ENCODE measurements at places on chromosomes 2 and 18. TPM values are rescaled to one million over a fixed set of nuclear protein-coding genes. Genes with fewer than 3 reads are reported as not detected.

Gene LOXL3
- total RNA-seq: 16.8 TPM

Gene TXNDC2
- total RNA-seq: 0.06 TPM

Gene TEKT4
- total RNA-seq: not detected

Gene PMAIP1
- 10.6 TPM for total RNA-seq

Gene SLC35F6
- 40.6 TPM for total RNA-seq

Gene SAG
- total RNA-seq: not detected

Gene OR6B2
- not detected for total RNA-seq

Gene FBXO15
- not detected for total RNA-seq

Gene ALKAL2
- 0.43 TPM for total RNA-seq

Gene HOXD1
- 0.06 TPM for total RNA-seq

Gene CLIP4
- 19.6 TPM for total RNA-seq

Gene UBE2F
- total RNA-seq: 46.4 TPM

Gene TFPI
- total RNA-seq: 66.2 TPM

GRCh38 chr2:3870222-3870621 lies 166.8 kb downstream of the DCDC2C start:
- no peak for DNase-seq

- no peak for DNase-seq
Measured at GRCh38 chr2:95059656-95060370, 34.3 kb downstream of the MAL start.

GRCh38 chr2:237691908-237692600 lies 64.7 kb downstream of the LRRFIP1 start:
- peak; percentile 81 for DNase-seq

GRCh38 chr2:101770726-101771125 lies 73.2 kb downstream of the MAP4K4 start:
- DNase-seq: peak; percentile 57

DNA sequence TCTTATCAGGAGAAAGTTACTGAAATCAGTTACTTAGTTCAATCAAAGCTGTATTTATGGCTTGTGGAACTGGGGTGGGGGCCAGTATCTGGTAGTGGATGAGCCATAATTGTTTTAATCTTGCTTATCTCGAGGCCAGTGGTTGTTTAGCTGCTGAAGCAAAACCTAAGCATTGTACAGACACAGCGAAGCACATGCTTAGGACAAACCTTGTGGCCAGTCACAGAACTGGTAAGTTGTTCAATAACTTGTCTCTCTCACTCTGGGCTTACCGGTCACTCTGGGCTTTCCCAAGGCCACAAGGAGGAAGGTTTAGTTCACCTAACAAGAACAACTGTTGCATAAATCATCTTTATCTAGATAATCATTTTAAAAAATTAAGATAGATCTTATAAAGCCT lies 296.6 kb upstream of the NETO1 start:
- no peak for DNase-seq

GRCh38 chr18:75875559-75875958 lies 448.1 kb upstream of the SMIM21 start:
- DNase-seq: no peak

GRCh38 chr2:160278101-160278878 lies 78.2 kb upstream of the ITGB6 start:
- DNase-seq: no peak

GRCh38 chr2:196854629-196855028 lies 45.5 kb upstream of the C2orf66 start:
- no peak for DNase-seq

DNA sequence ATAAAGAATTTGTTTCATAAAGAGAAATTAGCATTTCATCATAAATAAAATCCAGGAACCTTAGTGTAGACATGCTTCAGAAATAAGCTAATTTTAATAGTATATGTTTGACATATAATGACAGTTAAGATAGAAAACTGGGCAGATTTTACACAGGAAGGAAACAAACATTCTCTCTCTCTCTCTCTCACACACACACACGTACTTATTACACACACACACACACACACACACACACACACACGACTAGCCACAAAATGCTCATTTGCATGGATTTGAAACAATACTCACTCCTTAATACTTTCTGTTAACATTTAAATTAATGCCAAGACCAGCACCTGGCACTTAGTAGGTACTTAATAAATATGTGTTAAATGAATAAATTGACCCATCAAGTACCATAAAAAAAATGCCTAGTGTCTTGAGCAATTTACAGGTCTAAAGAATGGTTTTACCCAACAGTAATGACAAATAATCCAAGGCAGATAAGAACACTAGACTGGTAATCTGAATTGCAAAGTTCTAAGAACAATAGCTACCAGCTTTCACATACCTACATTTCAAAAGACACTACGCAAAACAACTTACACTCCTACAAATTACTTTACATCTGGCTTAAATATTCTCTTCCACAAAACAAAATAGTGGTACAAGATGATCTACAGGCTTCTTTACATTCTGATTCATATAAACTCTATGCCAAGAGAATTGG lies 2.9 kb upstream of the GALNT3 start:
- DNase-seq: no peak

- no peak for DNase-seq
Measured at GRCh38 chr2:182302174-182302573, 124.7 kb downstream of the PDE1A start.

DNA sequence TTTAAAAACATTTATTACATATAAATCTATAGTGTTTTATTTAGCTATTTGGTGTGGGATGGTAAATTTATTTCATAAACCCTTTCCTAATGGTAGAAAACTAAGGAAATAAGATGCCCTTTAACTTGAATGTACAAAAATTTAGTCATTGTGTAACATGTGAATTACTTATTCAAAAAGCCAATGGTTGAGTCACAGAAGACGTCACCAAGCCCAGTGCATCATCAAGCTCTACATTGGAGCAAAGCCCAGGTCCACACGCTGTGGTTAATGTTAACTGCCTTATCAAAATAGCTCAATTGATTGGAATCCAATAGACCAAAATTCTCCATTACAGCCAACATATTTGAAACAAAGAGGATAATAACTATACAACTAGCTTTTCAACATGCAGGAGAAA lies 145.5 kb upstream of the LYPD1 start:
- no peak for DNase-seq

DNA sequence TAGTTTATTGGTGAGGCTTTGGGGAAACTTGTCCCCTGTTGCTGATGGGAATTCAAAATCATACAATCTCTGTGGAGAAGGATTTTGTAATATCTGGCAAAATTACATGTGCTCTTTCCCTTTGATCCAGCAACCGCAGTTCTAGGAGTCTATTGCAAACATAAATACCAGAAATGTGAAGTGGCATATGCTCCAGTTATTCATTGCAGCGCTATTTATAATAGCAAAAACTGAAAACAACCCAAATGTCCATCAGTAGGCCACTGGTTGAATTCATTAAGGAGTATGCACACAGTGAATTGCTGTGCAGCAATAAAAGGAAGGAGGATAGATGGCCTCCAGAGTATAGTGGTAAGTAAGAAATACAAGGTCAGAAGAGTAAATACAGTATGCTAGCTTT lies 76.5 kb downstream of the HNRNPLL start:
- DNase-seq: no peak

GRCh38 chr2:47041063-47041462 lies 114.0 kb downstream of the STPG4 start:
- DNase-seq: peak; percentile 54

- no peak for DNase-seq
Measured at GRCh38 chr2:14306268-14306861, 326.2 kb upstream of the LRATD1 start.

- DNase-seq: no peak
Measured at GRCh38 chr2:173221132-173221695, 133.5 kb upstream of the CDCA7 start.

GRCh38 chr2:63192889-63193774 lies 142.5 kb downstream of the OTX1 start:
- no peak for DNase-seq

- DNase-seq: no peak
Measured at GRCh38 chr2:112290088-112290487, 14.7 kb downstream of the ZC3H6 start.

DNA sequence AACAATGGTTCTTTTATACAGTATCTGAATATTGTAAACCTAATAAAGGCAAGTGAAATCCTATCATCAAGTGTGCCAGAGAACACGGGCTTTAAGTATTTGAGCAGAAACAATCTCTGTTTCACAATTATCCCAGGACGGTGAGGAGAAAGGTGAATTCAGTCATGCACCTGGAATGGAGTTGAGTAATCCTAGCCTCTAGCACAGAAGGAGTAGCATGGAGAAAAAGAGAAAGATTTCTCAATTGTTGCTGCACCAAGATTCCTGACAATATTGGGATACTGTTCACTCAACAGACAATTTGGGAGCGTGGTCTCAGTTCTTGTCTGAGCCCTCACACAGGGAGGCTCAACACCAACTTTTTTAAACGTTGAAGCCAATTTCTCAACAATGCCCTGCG lies 510.6 kb downstream of the SOX11 start:
- DNase-seq: no peak

GRCh38 chr18:8176109-8176508 lies 433.1 kb upstream of the RAB12 start:
- peak; percentile 30 for DNase-seq

- DNase-seq: no peak
Measured at GRCh38 chr2:46634905-46635304, 155.5 kb downstream of the TMEM247 start.

DNA sequence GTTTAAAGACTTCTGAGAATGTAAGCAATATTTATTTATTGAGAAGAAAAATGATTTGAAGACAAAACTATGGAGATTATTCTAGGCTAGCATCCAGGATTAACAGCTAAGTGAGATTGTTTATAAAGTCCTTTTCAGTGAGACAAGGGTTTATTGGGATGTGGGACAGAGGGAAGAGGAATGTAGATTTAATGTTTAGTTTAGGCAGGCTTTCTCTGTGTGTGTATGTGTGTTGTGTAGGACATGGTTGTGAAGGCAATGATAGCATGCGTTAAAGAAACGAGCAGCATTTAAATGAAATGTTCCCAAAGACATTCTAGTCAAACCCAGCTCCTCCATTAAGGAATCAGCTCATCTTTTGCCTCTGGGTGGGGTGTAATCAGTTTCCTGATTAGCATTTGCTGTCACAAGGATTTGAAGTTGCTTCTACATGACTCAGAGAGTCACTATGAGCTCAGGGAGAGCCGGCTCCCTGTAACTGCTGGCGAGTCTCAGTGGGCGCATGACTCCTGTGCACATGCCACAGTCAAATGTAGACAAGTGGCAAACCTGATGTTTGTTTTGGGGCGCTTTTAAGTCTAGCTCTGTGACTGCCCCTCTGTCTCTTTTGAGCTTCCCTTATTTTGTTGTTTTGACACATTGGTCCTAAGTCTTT lies 442.2 kb upstream of the CELF4 start:
- no peak for DNase-seq

Data from SJCRH30 (cell line).